B cell (primary cell): ENCODE measurements at places on chromosomes 4 and X. TPM values are rescaled to one million over a fixed set of nuclear protein-coding genes. Genes with fewer than 3 reads are reported as not detected.

DNA sequence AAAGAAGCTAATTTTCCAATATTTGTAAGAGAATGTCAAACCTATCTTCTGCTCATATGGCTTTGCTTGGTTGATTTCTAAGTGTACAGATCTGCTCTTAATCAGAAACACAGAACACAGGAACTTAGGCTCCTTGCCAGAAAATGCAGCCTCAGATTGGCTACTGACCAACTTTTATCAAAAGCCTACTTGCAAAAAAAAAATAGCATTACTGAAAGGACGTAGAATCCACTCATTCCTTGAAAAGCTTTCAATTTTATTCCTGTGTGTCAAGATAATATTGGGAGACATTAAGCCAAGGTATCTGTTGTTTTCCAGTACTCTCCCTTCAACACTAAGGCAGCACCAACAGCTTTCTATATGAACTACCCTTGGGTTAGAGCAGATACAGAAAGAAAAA is 127.6 kb upstream of the INTU start:
- H3K36me3 ChIP-seq, result no peaks in the 10 kb centered on the region
- H3K4me1 ChIP-seq, result no peaks in the 10 kb centered on the region
- no peak for DNase-seq
- no peaks in the 10 kb centered on the region for H3K27me3 ChIP-seq
- no peak overlapping the region for H3K27ac ChIP-seq

Gene CT45A10
- not detected in 2 replicates for total RNA-seq

GRCh38 chrX:118652717-118653116 is 74.7 kb upstream of the IL13RA1 start:
- no peak overlapping the region for H3K4me3 ChIP-seq
- H3K27ac ChIP-seq, result no peak overlapping the region
- H3K4me1 ChIP-seq, result no peaks in the 10 kb centered on the region
- H3K36me3 ChIP-seq, result peaks cover 40% of the 10 kb centered on the region

DNA sequence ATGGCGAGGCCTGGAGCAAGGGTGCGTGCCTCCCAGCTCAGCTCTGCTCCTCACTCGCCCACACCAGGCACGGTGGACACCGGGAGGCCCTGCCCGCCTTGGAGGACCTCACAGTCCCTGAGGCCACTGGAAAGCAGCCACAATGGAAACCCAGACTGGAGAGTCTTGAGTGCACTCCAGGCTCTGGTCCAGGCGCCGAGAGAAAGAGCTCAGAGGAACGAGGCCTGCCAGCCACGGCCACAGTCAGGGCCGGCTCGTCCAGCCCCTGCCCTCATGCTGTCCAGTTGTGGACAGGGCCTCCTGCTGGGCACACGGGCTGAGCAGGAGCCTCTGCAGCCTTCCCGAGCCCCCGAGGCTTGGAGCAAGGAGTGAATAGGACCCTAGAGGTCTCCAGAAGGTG is 53.3 kb upstream of the GRPEL1 start:
- no peak for DNase-seq
- peaks cover 2% of the 10 kb centered on the region for H3K27me3 ChIP-seq
- H3K36me3 ChIP-seq, result no peaks in the 10 kb centered on the region
- no peaks in the 10 kb centered on the region for H3K4me1 ChIP-seq
- H3K4me3 ChIP-seq, result no peak overlapping the region

DNA sequence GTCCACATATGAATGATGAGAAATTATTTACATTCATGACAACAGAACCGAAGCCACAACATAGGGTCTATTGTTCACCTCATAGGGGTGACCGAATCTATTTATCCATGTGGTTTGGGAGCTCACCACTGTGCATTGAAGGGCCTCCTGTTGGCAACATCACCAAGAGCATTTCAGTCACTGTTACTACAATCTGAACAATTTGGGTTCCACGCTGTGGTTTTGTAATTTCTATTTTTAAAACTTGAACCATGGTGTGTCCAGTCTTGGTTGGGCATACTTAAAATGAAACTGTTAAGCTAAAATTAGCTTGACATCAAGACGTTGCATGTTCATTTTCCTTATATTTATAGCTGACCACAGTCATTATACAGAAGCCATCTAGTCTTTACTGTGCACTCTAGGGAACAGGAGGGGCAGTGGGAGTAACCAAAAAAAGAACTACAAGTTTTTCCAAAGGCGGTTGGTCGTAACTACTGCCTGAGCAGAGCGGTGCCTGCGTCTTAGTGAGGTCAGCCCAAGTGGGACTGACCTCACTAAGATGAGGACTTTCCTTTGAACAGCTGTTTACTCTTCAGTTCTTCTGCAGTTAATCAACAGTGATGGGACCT is 192.1 kb downstream of the SPRY1 start:
- no peaks in the 10 kb centered on the region for H3K27me3 ChIP-seq
- no peak overlapping the region for H3K4me3 ChIP-seq
- no peak overlapping the region for H3K27ac ChIP-seq
- no peaks in the 10 kb centered on the region for H3K36me3 ChIP-seq

Gene ZNF141
- total RNA-seq, result 68.1 and 73.0 TPM in 2 replicates

DNA sequence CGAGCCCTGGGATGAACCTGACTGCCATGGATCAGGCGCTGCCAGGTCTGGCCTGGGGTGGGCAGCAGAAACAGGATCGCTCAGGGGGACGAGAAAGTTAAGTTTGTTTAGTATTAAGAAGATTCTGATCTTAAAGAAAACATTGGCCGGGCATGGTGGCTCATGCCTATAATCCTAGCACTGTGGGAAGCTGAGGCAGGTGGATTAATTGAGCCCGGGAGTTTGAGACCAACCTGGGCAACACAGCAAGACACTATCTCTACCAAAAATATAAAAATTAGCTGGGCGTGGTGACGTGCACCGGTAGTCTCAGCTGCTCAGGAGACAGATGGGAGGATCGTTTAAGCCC is 696 bp upstream of the FLNA start:
- no peak overlapping the region for H3K4me3 ChIP-seq
- no peak for DNase-seq
- no peaks in the 10 kb centered on the region for H3K27me3 ChIP-seq
- no peak overlapping the region for H3K27ac ChIP-seq
- peaks cover 31% of the 10 kb centered on the region for H3K4me1 ChIP-seq
- peaks cover under 1% of the 10 kb centered on the region for H3K36me3 ChIP-seq

- H3K4me1 ChIP-seq, result peaks cover 14% of the 10 kb centered on the region
- H3K27ac ChIP-seq, result peak within 1 kb of the TSS; percentile 88
- peak; percentile 92 for DNase-seq
- H3K36me3 ChIP-seq, result no peaks in the 10 kb centered on the region
- peak within 1 kb of the TSS; percentile 64 for H3K4me3 ChIP-seq
Observed at GRCh38 chrX:135520553-135521404, at the start of gene INTS6L. TSS of gene INTS6L (plus strand) at chrX:135520660. CDS start at chrX:135520993, 333 bp downstream.

Gene HNRNPD
- 266 and 280 TPM in 2 replicates for total RNA-seq

- no peak for DNase-seq
- no peaks in the 10 kb centered on the region for H3K27me3 ChIP-seq
- no peaks in the 10 kb centered on the region for H3K4me1 ChIP-seq
- no peak within 1 kb of the TSS for H3K4me3 ChIP-seq
- no peaks in the 10 kb centered on the region for H3K36me3 ChIP-seq
- no peak within 1 kb of the TSS for H3K27ac ChIP-seq
Observed at GRCh38 chrX:30309139-30309571, at the start of gene NR0B1. TSS of gene NR0B1 (minus strand) at chrX:30309390. CDS start at chrX:30309363, 27 bp downstream.

Gene PABPC1L2B
- not detected in 2 replicates for total RNA-seq

DNA sequence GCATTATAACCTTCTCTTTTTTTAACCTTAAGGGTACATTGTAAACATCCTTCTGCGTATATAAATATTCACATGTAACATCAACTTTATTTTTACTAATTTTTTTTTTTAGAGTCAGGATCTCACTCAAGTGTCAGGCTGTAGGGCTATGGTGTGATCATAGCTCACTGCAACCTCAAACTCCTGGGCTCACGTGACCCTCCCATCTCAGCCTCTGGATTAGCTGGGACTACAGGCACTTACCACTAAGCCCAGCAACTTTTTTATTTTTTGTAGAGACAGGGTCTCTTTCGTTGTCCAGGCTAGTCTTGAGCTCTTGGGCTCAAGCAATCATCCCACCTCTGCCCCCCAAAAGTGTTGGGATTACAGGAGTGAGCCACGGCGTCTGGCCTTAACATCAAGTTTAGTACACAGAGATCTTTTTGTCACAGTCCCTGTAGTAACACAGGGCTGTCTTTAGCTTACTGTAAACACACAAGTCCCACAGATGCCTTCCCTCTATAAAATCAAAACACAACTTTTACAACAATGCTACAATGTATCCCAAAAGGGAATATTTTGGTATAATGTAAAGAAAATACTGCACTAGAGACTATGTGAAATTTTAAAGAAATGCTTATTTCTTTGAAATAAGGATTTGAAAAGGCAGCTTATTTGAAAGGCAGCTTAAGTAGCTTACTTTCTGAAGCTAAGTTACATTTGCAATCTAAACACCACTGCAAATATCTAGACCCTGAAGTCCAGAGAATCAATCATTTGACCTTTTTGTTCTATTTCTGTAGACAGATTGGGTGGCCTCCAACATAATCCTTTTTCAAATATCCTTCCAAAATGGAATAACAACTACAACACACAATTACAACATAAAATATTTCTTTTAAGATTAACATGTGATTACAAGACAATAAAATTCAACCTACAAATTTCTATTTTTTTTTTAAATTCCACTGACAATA is 116.0 kb downstream of the APBB2 start:
- no peak overlapping the region for H3K4me3 ChIP-seq
- no peaks in the 10 kb centered on the region for H3K4me1 ChIP-seq
- no peak for DNase-seq
- H3K27me3 ChIP-seq, result no peaks in the 10 kb centered on the region
- H3K36me3 ChIP-seq, result no peaks in the 10 kb centered on the region

Gene MAGED4
- 8.6 and 12.1 TPM in 2 replicates for total RNA-seq

Gene RTL9
- not detected in 2 replicates for total RNA-seq

- H3K4me1 ChIP-seq, result peaks cover 16% of the 10 kb centered on the region
- H3K27me3 ChIP-seq, result no peaks in the 10 kb centered on the region
- peak; percentile 80 for DNase-seq
- peak overlapping the region; percentile 69 for H3K27ac ChIP-seq
- no peaks in the 10 kb centered on the region for H3K36me3 ChIP-seq
Observed at GRCh38 chr4:139214039-139214534, 37.1 kb upstream of the ELF2 start.

DNA sequence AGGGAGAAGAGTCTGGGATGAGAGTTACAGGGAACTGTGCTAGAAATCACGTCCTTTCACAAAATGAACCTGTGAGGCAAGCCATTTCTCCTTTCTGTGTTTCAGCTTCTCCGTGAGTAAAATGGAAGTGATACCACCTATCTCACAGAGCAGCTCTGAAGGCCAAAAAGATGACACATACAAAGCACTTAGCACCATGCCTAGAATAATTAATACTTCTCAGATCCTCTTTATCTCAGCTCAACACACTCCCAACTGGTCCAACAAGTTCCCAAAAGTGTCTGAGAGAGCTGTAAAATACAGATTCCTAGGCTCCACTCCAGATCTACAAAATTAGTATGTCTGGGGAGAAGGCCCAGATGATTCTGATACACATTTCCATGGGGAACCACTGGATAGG is 38.3 kb downstream of the LHFPL1 start:
- DNase-seq, result no peak
- H3K4me1 ChIP-seq, result no peaks in the 10 kb centered on the region
- no peak overlapping the region for H3K4me3 ChIP-seq
- no peaks in the 10 kb centered on the region for H3K36me3 ChIP-seq

Gene BEND2
- not detected in 2 replicates for total RNA-seq

- H3K27ac ChIP-seq, result no peak overlapping the region
- no peak overlapping the region for H3K4me3 ChIP-seq
- H3K36me3 ChIP-seq, result no peaks in the 10 kb centered on the region
- no peak for DNase-seq
- H3K27me3 ChIP-seq, result no peaks in the 10 kb centered on the region
Observed at GRCh38 chrX:133910539-133910938, 74.9 kb downstream of the GPC3 start.

Gene GCNA
- 5.6 and 6.2 TPM in 2 replicates for total RNA-seq
